Right lobe of liver (tissue), 6 donors: ENCODE measurements at places on chromosomes 2 and 18.

GRCh38 chr2:69184224-69184623 is 171.2 kb downstream of the ANTXR1 start:
- no peaks in the 10 kb centered on the region for H3K27me3 ChIP-seq
- H3K4me3 ChIP-seq, result no peak overlapping the region
- no peak for DNase-seq
- no peak overlapping the region for H3K27ac ChIP-seq
- no peaks in the 10 kb centered on the region for H3K4me1 ChIP-seq
- no peaks in the 10 kb centered on the region for H3K36me3 ChIP-seq

GRCh38 chr2:241577413-241578122 is 19.0 kb downstream of the BOK start:
- no peak overlapping the region for H3K4me3 ChIP-seq
- peaks cover 9% of the 10 kb centered on the region for H3K4me1 ChIP-seq
- H3K36me3 ChIP-seq, result peaks cover 8% of the 10 kb centered on the region
- H3K27ac ChIP-seq, result no peak overlapping the region
- no peaks in the 10 kb centered on the region for H3K27me3 ChIP-seq

- H3K4me3 ChIP-seq, result no peak overlapping the region
- no peaks in the 10 kb centered on the region for H3K27me3 ChIP-seq
- H3K4me1 ChIP-seq, result no peaks in the 10 kb centered on the region
- no peak overlapping the region for H3K27ac ChIP-seq
- H3K36me3 ChIP-seq, result no peaks in the 10 kb centered on the region
These were observed 57.8 kb upstream of the NEUROD1 start for GRCh38 chr2:181738074-181738473.

DNA sequence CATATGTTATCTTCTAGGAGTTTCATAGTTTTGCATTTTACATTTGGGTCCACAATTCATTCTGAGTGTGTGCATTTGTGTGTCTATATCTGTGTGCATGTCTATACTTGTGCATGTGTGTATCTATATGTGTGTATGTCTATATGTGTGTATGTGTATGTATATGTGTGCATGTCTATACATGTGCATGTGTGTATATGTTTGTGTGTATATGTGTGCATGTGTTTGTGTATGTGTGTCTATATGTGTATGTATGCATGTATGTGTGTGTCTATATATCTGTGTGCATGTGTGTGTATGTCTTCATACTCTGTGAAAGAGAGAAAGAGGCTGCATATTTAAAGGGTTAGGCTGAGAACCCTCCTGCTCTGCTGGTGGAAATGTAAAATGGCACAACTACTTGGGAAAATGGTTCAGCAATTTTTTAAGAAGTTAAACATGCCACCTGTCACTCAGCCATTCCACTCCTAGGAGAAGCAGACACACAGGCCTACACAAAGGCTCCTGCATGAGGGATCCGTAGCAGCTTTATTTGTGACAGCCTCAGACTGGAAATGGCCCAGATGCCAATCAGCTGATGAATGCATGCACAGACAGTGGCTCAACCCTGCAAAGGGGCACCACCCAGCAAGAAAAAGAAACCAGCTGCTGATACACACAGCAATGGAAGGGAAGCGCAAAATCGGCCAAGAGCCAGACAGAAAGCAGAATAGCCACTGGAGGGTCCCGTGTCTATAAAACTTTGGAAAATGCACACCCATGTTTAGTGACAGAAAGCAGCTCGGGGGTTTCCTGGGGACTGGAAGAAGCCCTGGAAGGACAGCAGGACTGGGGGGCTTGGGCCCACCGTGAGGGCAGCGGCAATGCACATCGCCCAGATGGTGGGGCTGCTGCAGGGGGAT is 146.8 kb downstream of the SEPTIN10 start:
- no peaks in the 10 kb centered on the region for H3K4me1 ChIP-seq
- no peak overlapping the region for H3K4me3 ChIP-seq
- H3K27ac ChIP-seq, result no peak overlapping the region

GRCh38 chr2:147223553-147224060 is 621.2 kb upstream of the ACVR2A start:
- no peaks in the 10 kb centered on the region for H3K4me1 ChIP-seq
- no peaks in the 10 kb centered on the region for H3K27me3 ChIP-seq
- no peaks in the 10 kb centered on the region for H3K36me3 ChIP-seq
- no peak for DNase-seq
- H3K27ac ChIP-seq, result no peak overlapping the region

GRCh38 chr2:192007581-192008228 is 160.8 kb upstream of the CAVIN2 start:
- no peaks in the 10 kb centered on the region for H3K36me3 ChIP-seq
- H3K27me3 ChIP-seq, result no peaks in the 10 kb centered on the region
- DNase-seq, result no peak
- no peak overlapping the region for H3K27ac ChIP-seq
- H3K4me1 ChIP-seq, result no peaks in the 10 kb centered on the region
